ENCODE measurements at places on chromosomes 11 and 22.

DNA sequence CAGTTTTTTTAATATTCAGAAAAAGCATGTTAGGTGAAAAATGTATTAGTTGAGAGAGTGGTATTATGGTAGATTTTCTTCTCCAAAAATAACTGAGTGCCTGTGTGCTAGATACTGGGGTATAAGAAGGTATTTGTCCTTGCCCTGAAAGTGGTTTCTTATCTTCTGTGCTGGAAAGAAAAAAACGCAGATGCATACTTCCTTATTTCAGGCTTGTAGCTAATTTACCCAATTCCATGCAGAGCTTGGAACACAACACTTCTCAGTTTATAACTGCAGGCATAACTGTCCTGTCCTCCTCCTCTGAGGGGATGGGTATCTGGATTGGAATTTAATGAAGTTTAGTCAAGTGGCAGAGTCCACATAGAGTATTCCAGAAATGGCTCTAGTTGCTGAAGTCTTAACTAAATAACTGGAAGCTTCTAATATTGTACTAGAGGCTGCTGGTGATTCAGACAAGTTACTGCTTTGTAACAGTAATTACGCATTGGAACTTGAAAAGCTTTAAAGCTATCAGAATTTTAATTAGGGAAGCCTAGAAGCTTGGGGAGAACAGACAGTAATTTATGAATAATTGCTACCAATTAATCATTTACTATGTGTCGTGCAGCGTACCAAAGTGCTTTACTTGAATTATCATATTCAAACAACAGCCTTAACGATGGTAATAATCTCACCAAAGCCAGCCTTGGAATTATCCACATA, 12.7 kb upstream of the C11orf91 start:
- no peak for DNase-seq

- no peak for DNase-seq
Measured at GRCh38 chr11:12092714-12093113, 17.7 kb upstream of the MICAL2 start.

DNA sequence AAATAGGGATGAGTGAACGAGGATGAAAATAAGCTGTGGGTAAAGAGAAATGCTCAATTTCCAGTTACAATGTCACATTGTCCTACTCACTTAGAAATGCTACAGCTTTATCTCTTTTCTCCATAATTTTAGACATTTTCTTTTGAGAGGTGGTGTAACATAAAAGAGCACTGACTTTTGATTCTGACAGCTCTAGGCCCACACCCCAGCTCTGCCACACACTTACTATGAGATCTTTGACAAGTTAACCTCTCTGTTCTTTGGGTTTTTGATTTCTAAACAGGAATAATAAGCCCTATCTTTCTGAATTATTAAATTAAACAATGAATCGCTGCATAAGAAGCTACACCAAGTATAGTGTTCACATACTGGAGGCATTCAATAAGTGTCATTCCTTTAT, 228.3 kb upstream of the PITPNB start:
- no peak for DNase-seq

DNA sequence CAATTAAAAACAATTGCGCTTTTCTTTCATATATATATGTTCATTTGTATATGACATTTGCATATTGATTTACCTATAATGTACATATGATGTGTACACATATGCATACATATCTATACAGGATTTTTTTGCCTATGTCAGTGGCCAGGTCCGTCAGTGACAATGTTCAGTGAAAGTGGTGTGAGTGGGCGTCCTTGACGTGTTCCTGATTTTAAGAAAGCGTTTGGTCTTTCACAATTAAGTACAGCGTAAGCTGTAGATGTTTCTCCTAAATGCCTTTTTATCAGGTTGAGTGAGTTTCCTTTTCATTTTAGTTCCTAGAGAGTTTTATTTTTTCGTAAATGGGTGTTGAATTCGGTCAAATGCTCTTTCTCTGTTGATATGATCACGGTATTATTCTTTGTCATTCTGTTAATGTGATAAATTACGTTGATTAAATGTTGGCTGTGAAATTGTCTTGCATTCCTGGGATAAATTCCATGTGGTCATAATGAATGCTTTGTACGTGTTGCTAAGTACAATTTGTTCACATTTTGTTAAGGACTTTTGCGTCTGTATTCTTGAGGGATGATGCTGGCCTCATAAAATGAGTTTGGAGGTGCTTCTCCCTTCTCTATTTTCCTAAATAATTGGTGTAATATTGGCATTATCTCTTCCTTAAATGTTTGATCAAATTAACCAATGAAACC, 10.6 kb upstream of the GNB1L start:
- DNase-seq, result no peak

DNA sequence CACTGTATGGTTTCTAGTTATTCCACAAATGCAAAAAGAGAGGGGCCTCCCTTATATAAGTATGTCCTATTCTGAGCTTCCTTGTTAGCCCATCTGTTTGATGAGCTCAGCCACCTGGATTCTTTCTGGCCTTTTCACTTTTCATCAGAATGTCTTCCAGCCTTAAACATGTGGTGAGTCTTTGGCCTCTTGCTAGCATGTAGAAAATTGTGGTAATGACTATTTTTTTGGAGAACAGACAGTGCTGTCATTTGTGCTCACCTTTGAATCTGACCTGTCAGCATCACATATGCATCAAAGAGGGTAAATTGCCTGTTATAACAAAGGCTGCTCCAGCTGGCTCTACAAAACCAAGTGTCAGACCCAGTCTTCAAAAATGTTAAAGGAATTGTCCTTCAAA, 558.7 kb downstream of the RAB38 start:
- DNase-seq, result no peak

- DNase-seq, result no peak
Measured at GRCh38 chr11:2798951-2799761, 86.4 kb downstream of the CDKN1C start.

GRCh38 chr11:132161403-132162078, 791.1 kb downstream of the NTM start:
- DNase-seq, result no peak

- no peak for DNase-seq
Measured at GRCh38 chr11:108221371-108221770, 1.1 kb downstream of the NPAT start.

GRCh38 chr11:83002053-83002452, 69.6 kb downstream of the RAB30 start:
- no peak for DNase-seq

GRCh38 chr22:44586999-44587736, 89.1 kb upstream of the RTL6 start:
- DNase-seq, result no peak

Measured in stimulated activated naive CD4-positive, alpha-beta T cell treated with Interleukin-2 at 50 U/mL for 16 hours (primary cell).